ENCODE measurements at places on chromosomes 4 and X.

DNA sequence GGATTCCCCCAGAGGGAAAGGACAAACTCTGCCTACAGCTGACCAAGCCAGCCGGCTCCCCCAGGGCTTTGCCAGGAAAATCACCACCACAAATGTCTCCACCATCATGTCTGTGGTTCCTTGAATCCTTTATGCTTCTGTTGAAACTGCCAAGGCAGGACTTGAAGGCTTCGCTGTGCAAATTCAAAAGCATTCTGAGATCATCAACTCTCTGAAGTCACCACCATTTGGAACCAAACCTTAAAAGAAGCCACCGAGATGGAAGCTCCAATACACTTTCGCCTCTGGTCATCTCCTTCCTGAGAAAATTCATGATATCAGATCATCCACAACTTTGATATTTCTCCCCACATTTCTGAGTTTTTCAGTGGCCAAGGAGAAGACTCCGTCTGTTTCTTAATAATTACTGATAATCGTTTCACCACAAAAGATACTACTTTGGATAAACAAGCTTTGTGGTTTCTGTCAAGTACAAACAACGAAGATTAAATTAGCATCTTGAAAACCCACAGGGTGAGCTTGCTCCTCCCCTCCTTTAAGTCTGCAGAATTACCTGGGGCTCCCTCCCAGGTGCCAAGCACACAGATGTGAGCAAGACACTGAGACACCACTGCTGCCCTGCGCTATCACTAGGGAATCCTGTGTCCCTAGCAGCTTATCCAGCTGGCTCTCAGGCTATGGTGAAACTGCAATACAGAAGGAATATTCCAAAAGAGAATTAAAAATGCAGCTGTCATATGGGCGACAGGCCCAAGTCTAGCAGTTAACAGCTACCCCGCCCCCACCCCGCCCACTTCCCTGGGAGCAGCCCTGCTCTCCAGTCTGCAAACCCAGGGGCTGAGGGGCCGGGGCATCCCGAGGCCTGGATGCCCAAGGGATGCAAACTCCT lies 125.0 kb upstream of the TBL1X start:
- no peak for DNase-seq

- no peak for DNase-seq
Measured at GRCh38 chrX:15418707-15419181, 34.5 kb upstream of the VEGFD start.

DNA sequence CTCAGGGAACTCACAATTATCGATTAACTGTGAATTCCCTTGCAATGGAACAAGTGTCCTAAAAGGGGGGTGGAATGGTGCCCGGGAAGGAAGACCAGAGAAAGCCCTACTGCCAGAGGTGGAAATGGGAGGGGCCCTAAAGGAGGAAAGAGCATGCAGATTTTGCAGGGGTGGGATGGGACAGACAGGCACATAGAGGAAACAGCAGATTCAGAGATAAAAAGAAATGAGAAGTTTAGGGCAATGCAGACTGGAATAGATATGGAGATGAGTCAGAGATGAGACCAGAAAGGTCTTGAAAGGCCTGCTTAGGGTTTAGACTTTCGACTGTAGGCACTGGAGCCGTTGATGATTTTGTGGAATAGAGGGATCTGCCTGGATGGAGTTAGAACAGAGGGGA lies 57.4 kb upstream of the PITX2 start:
- no peak for DNase-seq

DNA sequence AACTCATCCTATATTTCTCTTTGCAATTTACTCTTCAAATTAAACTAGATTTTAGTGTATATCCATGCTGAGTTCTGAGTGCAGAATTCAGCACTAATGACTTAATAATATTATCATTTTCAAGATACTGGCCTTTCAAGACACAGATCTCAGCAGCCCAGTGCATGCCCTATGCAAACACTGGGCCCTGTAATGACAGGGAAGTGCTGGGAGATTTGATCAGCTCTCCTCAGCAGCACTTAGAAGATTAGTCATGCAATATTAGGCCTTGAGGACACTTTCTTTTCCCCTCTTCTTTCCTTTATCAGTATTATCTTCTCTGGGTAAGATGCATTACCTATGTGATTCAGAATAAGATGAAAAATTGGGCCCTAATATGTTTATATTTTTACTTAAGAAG lies 207.1 kb downstream of the PPP3CA start:
- no peak for DNase-seq

GRCh38 chr4:32929796-32930699 lies 2209.9 kb downstream of the PCDH7 start:
- no peak for DNase-seq

- DNase-seq = no peak
Measured at GRCh38 chrX:120874678-120875557, 748 bp downstream of the CT47B1 start.

GRCh38 chr4:71553605-71554004 lies 214.8 kb downstream of the SLC4A4 start:
- no peak for DNase-seq

DNA sequence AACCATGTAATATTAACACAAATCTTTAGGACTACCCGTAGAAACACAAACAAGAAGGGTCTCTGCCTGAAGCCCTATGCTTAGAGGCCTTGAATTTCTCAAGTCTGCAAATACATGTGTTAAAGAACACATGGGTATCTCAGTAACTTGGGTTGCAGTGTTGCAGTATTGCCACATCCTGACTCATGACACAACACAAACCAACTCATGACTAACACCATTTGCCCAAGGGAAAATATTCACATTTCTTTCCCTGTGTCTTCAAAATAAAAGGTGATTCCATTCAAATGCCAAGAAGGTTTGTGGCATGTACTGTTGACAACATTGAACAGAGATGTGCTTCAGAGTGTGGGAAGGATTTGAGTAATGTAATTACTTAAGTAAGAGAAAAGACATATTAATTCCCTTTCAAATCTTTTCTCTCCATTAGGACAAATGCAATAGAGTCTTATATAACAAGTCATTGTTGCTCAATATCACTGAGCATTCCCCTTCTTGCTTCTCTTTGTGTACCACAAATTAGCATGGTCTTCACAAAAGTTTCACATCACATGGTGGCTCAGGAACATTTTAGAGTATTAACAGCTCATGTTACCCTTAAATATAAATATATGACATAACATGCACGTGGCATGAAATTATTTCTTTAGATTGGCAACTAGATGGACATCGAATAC lies 487.1 kb downstream of the STPG2 start:
- DNase-seq = no peak

DNA sequence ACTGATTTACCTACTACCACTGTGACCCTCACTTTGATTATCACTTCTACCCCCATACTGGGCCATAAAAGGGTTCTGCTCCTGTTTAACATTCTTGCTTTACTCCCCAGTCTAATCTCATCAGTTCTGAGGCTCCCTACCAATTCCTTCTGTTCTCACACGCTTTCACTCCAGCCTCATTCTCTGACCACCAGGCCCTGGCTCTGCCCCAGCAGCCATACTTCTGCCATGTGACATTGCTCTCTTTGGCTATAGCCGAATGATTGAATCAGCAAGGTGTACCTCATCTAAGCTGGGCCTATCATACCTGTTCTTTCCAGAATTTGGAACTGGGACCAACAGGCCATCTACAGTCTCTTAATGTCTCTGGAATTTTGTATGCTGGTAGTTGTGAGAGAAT lies 14.4 kb upstream of the ELF2 start:
- DNase-seq = no peak

DNA sequence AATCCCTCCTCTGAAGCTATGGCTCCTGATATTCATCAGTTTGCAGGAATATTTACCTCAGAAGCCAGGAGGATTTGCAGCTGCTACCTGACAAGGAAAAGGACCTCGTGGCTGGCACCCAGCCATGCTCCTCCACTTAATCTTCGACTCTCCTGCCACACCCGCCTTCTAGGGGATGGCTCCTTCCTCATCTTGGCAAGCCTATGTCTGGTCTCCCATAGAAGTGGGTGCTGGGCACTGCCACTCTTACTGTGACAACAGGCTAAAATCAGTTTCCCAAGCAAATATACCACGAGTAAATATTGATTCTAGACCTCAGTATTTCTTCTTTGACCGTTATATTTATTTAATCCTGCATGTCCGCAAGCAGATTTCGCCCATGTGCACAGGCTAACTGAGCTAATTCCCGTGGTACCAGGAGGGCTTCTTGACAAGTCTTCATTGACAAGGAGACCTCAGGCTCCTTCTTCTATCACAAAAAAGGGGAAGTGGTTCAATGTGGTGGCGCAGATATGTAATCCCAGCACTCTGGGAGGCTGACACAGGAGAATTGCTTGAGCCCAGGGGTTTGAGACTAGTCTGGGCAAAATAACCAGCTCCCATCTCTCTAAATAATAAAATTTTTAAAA lies 52.6 kb upstream of the DCTD start:
- no peak for DNase-seq

GRCh38 chrX:46620505-46620904 lies 46.9 kb downstream of the CHST7 start:
- no peak for DNase-seq

DNA sequence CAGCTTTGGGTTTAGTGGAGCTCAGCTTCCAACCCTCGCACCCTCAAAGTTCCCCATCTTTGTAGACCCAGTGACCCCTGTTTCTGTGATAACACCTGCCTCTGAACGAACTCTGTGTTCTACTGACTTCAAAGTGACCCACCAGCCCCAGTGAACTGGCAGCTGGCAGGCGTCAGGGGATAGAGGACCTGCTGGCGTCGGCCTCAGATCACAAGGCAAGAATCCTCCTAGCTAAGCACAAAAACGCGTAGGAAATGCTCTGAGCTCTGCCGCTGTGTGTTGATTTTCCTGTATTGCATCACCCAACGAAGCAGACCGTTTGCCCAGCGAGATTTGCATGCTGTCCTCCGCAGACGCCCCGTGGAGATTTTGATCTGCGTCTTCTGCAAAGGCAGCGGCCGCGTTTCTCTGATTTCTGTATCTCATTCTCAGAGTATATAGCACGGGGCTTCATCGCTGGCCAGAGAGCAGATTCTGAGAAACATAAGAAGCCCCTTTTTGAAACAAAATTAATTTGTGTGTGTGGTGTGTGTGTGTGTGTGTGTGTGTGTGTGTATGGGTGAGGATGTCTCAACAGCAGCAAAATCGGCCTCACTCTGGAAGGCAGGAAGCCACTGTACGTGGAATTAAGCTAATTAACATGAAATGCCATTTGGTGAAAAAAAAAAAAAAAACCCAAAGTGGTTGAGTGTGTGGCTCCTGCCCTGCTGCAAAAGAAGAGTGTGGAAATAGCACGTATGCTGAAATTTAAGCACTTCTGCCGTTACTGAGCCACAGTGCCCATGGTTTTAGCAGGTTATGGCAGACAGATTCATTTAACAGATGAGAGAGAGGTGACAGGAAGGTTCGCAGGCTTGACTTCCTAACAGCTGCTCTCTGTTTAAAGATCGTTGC lies 29.2 kb upstream of the ASMTL start:
- DNase-seq = peak; percentile 53

DNA sequence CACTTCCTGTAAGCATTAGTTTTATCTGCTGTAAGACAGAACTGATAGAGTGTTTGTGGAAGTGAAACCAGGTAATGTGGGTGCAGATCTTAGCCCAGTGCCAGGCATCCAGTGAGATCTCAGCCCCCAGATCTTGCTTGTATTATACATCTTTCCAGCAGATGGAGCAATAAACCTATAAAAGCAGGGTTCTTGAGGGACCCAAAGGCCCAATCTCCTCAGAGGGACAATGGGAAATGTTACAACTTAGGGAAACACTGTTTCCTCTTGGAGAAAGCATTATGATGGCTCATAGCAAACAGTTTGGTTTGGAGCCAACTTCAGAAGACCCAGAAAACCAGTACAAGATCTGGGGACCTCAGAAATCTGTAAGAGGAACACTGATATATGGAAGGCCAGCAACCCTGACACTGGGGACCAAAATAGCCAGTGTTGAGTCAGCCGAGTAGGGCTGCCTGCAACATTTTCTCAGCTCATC lies 206.3 kb downstream of the SLC7A11 start:
- peak; percentile 3 for DNase-seq

DNA sequence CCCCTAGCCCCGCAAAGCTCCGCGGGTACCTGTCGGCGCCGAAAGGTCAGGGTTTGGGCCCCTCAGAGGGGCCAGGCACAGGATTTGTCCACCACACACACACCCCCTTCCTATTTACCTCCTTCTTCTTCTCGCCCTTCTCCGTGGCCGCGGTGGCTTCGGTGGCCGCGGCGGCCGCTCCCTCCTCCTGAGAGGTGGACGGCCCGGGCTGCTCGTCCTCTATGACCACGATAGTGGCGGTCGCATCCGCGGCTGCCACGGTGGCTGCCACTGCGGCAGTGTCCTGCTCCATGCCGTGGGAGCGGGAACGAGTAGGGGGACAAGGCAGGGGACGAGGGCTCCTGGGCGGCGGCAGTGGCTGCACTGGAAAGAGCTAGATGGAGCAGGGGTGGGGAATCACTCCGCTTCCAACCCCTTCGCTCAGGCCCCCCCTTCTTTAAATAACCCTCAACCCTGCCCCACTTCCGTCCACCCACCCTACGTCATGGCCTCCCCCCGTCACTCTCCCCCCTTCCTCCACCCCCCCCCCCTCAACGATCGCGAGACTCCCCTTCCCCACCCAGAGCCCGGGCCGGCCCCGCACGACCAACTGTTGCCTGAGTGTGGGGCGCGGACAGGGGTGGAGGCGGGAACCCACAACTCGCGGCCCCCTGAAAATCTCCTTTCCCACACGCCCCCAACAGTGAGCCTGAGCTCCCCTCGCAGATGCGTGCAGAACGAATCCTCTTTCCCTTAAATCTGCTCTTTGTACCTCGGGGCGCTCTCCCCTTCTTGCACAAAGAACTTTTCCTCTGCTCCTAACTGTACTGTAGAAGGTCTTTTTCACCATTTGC lies at the start of gene SMARCA1:
TSS of gene SMARCA1 (minus strand) at position 412 of the 833 bp plus-strand sequence. CDS start at position 292, 120 bp downstream.
- DNase-seq = no peak

DNA sequence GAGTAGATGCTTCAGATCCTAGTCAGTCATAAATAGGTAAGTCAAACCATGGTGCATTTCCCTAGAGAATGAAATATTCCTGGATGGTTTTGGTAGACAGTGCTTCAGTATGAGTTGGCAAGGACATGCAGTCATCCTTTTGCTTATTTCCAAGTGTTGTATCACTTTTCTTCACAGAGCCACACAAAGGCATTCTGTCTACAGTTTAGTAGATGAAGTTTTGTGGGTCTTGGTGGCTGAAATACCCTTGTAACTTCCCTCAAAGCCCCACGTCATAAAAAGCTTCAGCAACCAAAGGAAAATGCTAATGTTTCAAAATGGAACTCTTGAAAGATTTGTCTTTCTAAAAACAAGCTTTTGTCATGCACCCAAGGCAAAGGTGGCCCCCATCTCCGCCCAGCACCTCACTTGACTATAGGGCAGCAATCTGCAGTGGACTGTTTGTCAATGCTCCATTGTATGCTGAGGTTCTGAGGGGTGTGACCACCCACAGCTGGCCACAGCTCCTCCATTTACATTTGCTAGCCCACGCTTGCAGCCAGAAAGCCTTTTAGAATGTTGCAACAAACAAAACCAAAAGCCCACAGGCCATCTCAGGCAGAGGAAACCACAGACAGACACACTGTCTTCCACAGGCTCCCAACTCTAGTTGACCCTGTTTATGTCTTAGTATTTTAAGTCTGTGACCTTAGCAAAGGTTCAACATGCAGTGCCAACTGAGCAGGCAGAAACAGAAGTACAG lies 87.1 kb upstream of the FAM9C start:
- no peak for DNase-seq

GRCh38 chrX:41276661-41277506 lies 57.1 kb upstream of the DDX3X start:
- no peak for DNase-seq
